ENCODE measurements at places on chromosomes 7 and 10. TPM values are rescaled to one million over a fixed set of nuclear protein-coding genes. Genes with fewer than 3 reads are reported as not detected.

GRCh38 chr10:121942749-121943416 is 15.1 kb upstream of the ATE1 start:
- H3K27ac ChIP-seq: peak overlapping the region; percentile 26
- no peak overlapping the region for H3K4me3 ChIP-seq
- H3K27me3 ChIP-seq: no peaks in the 10 kb centered on the region
- H3K36me3 ChIP-seq: no peaks in the 10 kb centered on the region
- peak; percentile 85 for DNase-seq
- peaks cover 16% of the 10 kb centered on the region for H3K4me1 ChIP-seq

DNA sequence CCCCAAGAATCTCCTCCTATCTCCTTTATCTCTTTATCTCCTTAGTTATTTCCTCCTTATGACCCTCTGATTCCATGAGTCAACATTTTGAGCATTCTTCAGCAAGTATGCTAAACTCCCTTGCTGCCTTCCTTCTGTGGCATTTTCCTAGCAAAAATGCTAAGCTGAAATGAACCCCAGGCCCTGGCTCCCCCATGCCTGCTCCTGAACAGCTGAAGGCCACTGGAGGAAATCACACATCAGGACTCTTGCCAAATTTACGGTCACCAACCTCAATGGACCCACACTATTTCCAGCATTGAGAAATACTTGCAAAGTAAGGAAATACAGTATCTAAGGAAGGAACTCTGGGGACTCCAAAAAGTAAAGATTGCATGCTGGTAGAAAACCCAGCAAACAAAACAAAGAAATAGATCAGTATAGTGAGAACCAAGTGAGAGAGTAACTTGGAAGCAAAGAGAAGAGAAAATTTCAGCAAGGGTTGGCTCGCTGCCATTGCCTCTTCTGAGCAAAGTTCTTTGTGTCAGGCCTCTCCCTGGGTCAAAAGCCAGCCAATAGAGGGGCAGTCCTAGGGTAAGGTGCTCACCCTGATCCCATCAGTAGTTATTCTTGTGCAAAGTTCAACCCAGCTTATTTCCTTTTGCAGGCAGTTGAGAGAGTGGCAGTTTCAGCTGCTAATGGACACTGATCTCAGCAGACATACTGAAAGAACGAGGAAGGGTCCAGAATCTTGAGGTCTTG is 5.1 kb upstream of the PLEKHS1 start:
- peaks cover 13% of the 10 kb centered on the region for H3K27me3 ChIP-seq
- no peak overlapping the region for H3K27ac ChIP-seq
- no peaks in the 10 kb centered on the region for H3K4me1 ChIP-seq
- H3K4me3 ChIP-seq: no peak overlapping the region
- peak; percentile 21 for DNase-seq

- H3K27me3 ChIP-seq: no peaks in the 10 kb centered on the region
- H3K27ac ChIP-seq: no peak overlapping the region
- DNase-seq: no peak
These were observed 552.2 kb upstream of the FZD8 start for GRCh38 chr10:36194276-36194675.

The SPDYE5 gene
- total RNA-seq: not detected

GRCh38 chr7:147079083-147079482 is 962.5 kb downstream of the CNTNAP2 start:
- no peak overlapping the region for H3K4me3 ChIP-seq
- no peaks in the 10 kb centered on the region for H3K4me1 ChIP-seq
- no peaks in the 10 kb centered on the region for H3K36me3 ChIP-seq

- no peak overlapping the region for H3K27ac ChIP-seq
- no peaks in the 10 kb centered on the region for H3K36me3 ChIP-seq
- H3K27me3 ChIP-seq: no peaks in the 10 kb centered on the region
These were observed 20.7 kb downstream of the SKAP2 start for GRCh38 chr7:26843705-26844104.

The SLC26A5 gene
- not detected for total RNA-seq

DNA sequence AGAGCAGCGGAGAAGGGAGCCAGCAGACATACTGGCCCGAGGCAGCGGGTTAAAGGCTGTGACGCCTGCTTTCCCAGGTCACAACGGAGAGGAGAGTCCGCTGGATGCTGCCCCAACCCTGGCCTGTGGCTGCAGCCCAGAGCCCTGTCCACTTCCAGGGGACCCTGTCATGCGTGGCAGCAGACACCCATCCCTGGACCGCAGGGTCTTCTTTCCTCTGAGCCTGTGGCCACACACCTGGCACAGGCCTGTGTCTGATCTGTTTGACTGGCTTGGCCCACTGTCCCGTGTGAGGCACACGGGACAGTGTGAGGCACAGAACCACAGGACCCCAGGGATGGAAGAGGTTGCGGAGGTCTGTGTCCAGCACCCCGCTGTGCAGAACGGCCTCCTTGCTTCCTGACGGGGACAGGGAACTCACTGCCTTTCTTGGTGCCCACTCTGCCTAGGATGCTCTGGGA is 42.4 kb downstream of the INSIG1 start:
- H3K4me1 ChIP-seq: no peaks in the 10 kb centered on the region
- no peak overlapping the region for H3K4me3 ChIP-seq
- H3K36me3 ChIP-seq: no peaks in the 10 kb centered on the region
- no peak for DNase-seq

The VAX1 gene
- total RNA-seq: not detected

Data from GM23248 (cell line).